Activated naive CD8-positive, alpha-beta T cell treated with anti-CD3 and anti-CD28 coated beads, Interleukin-2, amount 50 U/mL, for 24 hours (primary cell): ENCODE measurements at places on chromosomes 6 and 20.

DNA sequence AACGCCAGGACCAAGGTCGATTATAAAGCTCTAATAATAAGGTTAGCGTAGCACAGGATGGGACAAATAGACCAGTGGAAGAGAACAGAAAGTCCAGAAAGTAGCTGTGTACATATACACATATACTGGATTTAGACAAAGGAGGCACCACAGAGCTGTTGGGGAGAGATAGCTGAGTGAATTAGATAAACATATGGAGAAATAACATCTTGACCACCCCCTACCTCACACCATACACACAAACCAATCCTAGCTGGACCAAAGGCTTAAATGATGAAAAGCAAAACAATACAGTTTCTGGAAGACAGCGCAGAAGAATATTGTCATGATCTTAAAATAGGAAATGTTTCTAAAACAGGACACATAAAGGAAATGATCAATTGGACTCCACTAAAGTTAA is 112.9 kb downstream of the PXDC1 start:
- no peak for DNase-seq

DNA sequence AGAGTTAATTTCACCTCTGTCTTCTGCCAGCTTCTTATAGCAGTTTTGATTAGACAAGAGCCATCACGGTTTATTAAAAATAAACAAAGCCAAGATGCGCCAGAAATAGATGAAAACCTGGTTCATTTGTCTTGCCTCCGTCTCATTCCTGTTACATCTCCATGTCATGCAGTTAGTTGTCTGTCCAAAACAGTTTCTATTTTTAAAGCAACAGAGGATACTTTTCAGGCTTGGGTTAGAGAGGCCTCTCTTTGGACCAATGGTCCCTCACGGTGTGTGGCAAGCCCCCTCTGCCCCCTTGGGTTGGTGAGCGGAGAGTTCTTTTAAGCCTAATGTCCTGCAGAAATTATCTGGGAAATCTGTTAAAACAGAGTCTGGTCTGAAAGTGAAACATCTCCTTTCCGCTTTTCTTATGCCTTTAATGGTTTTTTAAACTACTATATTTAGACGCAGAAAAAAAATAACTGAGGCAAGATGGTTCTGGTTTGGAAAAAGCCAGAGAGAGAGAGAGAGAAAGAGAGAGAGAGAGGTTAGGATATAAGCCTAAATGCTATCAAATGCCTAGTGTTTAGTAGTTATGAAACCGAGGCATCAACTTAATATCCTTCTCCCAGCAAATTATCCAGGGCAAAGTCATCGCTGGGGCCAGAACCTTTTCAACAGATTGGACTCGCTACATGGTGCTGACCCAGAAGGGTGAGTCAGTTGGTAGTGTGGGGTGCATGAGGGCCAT is 64.5 kb downstream of the ZDHHC14 start:
- no peak for DNase-seq

DNA sequence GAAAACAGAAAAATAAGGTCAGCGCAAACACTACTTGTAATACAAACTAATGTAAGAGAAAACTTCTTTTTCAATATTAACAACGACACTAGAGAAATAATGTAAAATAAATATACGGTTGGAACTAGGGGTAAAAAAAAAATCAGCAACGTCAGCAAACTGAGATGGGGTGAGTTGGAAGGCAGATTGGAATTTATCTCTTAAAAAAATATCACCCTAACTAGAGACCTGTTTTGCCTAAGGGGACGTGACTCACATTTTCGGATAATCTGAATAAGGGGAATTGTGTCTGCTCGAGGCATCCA is 705 bp upstream of the UTRN start:
- DNase-seq = no peak

GRCh38 chr6:54830216-54830615 is 16.4 kb upstream of the FAM83B start:
- no peak for DNase-seq

GRCh38 chr6:27838945-27839625 is 73.1 kb downstream of the OR2B2 start:
- peak; percentile 65 for DNase-seq

GRCh38 chr20:3612795-3613572 is 50.2 kb downstream of the GFRA4 start:
- no peak for DNase-seq

DNA sequence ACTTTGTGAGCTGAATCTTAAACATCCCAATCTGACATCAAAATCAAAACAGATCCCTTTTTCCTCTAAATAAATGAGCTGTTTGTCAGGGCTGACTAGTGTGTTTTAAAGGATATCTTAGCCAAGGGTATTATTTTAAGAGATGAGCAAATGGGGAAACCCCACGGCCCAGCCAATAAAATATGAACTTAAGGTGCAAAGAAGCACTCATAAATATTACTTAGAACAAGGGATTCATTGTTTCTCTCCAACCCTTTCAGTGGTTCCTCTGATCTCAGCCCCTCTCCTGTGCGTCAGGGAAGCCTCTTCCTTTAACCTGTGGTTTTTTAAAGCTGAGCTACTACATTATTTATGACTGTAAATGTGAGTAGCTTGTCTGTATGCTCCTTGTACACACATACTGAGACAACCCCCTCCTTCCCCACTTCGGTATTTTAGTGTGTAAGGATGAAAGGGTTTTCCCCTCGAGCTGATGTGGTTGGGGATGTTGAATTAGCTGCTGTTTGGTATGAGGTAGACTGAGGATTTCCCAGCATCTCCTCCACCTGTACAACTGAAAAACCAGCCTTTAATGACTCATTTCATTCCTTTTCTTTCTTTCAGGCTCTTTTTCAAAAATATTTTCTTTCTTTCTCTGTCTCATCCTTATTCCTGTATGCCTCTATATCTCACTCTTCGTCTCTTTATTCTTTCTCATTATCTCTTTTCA is 6.5 kb downstream of the BMP5 start:
- DNase-seq = peak; percentile 1

- DNase-seq = no peak
Measured at GRCh38 chr20:58700121-58700821, 7.7 kb downstream of the NPEPL1 start.

- peak; percentile 27 for DNase-seq
Measured at GRCh38 chr6:28543651-28544610, 18.2 kb downstream of the GPX5 start.

DNA sequence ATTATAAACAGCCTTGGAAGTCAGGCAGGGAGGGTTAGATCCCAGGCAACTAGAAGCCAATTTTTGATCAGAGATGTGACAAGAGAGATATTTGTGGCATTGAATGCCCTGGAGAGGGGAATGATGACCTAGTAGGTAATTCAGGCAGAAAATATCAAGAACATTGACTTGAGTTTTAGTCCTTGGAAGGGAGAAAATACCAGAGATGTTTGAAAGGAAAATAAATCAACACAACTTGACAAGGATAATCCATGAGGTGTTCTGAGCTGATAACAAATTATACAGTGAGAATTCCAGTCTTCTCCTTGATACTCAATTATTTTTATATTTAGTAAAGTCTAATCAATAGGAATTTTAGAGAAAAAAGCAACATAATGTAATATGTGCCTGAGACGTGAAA is 10.6 kb upstream of the MARCKS start:
- no peak for DNase-seq

GRCh38 chr20:45338121-45339030 is 9.8 kb downstream of the SDC4 start:
- no peak for DNase-seq

DNA sequence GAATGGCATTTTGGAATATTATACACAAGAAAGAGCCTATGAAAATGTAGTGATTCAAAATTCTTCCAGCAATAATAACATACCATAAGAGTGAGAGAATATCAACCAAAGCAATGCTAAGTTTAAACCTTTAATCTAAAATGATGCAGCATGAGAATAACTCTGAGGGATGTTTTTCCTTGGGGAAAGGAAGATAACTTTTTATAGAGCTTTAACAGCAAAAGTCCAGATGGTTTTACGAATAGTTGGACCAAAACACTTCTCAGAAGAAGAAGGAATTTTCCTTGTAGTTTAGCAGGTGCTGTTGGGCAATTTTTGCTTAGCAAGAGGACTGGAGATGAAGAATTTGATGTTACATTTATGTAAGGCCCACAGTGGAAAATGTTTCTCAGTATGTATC is 1503.2 kb downstream of the HACE1 start:
- no peak for DNase-seq

DNA sequence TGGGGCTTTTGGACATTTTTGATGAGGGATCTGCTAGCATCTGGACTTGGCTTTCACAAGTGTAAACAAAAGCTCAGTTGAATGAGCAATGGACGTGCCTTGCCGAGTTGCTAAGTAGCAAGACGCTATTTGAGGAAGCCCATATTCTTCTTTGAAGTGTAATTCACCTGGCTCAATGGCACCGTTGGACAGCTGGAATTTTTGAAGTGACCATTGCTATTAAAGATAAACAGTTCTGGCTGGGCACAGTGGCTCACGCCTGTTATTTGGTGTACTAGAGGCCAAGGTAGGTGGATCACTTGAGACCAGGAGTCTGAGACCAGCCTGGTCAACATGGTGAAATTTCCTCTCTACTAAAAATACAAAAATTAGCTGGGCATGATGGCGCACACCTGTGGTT is 88.8 kb upstream of the SOX4 start:
- DNase-seq = no peak

GRCh38 chr20:62815066-62815991 is 1.5 kb upstream of the COL9A3 start:
- no peak for DNase-seq

GRCh38 chr6:144581812-144582537 is 296.8 kb downstream of the UTRN start:
- DNase-seq = no peak

GRCh38 chr6:36053878-36054277 is 26.3 kb downstream of the MAPK14 start:
- no peak for DNase-seq

GRCh38 chr6:96184798-96185197 is 169.0 kb downstream of the FUT9 start:
- DNase-seq = no peak

DNA sequence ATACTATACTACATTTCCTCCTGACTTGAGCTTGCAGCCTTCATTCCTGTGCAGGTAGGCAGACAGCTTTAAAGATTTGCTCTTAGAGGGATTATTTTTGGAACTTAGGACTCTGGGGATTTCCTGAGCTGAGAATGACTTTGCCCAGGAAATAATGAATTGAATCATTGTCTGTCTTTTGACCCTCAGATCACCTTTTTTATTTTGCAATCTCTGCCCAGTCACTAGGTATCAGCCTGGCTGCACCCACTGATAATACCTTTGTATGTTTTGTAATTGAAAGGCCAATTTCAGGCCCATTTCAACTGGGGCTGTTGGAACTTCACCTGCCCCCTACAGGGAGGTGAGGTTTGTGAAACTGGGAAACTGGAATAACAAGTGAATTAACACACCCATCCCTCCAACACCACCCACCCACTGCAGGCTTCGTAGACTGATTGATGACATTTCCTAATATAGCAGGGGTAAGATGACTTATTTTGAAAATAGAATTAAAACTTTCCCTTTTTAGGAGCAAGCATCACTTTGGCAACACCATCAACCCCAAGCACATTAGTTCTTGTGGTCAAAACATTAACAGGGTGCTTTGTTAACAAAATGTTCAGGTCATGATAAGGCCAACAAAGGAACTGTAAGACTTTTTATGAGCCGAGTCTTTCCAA is 157.1 kb upstream of the CENPW start:
- DNase-seq = no peak

- no peak for DNase-seq
Measured at GRCh38 chr6:139540894-139541293, 166.4 kb upstream of the CITED2 start.

GRCh38 chr6:86952991-86953390 is 15.7 kb downstream of the HTR1E start:
- DNase-seq = no peak

DNA sequence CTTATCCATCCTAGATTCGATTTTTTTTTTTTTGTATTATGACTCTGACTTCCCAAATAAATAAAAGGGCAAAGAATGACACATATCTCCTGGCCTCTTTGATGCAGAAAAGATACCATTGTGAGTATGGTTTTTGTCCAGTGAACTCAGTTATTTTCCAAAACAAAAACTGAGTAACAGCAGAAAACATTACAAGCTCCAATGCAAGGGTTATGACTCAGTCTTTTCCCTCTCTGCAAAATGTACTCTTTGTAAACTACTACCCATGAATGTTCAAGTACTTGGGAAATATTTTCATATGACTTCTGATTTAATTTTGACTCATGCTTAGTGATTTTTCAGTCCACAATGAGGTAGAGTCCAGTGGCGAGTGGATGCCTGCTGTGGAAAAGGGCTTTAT is 355.3 kb downstream of the RNF144B start:
- no peak for DNase-seq

GRCh38 chr20:14853079-14853478 is 515.7 kb upstream of the FLRT3 start:
- no peak for DNase-seq

DNA sequence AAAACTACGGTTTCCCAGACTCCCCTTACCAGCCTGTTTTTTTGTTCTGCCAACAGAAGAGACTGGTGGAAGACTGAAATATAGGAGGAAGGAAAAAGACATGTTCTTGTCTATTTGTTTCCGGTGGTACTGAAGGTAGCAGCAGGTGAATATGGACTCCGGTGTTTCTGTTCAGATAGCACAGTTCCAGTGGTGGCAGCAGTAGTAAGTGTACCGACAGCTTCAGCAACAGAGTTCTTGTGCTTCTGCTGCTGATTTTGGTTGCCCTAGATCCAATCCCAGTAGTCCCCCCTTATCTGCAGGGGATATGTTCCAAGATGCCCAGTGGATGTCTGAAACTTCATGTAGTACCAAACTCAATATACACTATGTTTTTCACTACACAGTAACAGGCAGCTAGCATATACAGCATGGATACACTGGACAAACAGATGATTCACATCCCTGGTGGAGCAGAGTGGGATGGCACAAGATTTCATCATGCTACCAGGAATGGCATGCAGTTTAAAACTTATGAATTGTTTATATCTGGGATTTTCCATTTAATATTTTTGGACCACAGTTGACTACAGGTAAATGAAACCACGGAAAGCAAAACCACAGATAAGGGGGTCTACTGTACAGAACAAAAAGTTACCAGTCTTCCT is 301.8 kb downstream of the BTBD9 start:
- no peak for DNase-seq

- no peak for DNase-seq
Measured at GRCh38 chr6:136016228-136017225, 165.0 kb downstream of the PDE7B start.

- DNase-seq = no peak
Measured at GRCh38 chr6:150967381-150967780, 101.9 kb downstream of the MTHFD1L start.

DNA sequence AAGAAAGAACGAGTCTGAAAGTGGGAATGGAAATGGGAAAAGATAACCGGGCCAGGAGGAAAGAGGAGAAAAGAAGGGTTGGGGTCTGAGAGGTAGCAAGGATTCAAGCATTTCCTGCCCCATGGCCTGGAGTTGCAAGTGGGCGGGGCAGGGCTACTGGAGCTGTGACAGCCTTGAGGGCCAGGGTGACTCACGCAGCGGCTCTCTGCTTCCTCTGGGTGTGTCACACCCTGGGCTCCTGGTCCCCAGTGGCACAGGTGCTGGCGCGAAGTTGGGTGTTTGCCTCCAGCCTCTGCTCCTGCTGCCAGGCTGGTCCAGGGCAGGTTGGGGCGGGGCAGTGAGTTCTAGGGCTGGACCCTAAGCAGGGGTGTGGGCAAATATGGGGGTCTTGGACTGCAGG is 3.3 kb upstream of the ULBP3 start:
- DNase-seq = peak; percentile 46
